ENCODE measurements at places on chromosomes 1 and 21.
A peak's percentile ranks its signal among the peaks of the same experiment; 100 is the strongest.

DNA sequence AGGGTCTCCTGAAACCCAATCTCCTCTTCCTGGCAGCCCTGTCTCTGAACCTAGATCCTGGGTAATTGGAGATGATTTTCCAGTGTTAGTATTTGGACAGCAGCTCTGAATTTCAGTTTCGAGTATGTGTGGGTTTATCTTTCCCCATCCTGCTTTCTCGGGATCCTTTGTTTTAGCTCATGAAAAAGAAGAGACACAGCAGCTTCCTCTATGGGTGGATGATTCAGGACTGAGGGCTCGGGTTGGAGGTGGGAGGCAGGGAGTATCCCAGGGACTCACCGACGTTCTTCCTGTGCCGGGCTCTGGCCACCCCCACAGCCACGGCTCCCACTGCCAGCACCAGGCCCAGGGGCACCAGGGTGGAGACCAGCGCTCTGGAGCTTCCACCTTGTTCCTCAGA lies 10.4 kb upstream of the FCMR start:
- H3K4me3 ChIP-seq: no peak overlapping the region
- DNase-seq: no peak
- H3K4me1 ChIP-seq: peaks cover 48% of the 10 kb centered on the region
- H3K27me3 ChIP-seq: no peaks in the 10 kb centered on the region

DNA sequence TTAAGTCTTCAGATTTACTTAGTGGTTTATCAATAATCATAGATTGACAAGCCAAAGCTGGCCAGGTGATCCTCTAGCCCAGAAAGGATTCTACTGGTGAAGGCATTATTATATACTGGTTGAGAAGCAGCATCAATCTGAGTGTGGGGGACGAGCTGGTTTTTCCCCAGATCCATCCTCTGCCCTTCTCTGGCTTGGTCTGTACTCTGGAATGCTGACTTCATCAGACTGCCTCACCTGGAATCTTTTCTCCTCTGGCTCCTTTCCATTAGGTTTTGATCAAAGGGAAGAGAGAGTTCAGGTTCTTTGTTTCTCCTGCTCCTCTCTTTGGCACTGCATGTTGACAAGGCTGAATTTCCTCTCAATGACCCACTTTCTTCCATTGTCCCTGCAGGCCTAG lies 93.9 kb downstream of the KCTD3 start:
- DNase-seq: no peak
- H3K27ac ChIP-seq: no peak overlapping the region
- no peak overlapping the region for H3K4me3 ChIP-seq

GRCh38 chr1:211469938-211470529 lies 21.9 kb downstream of the RD3 start:
- H3K4me3 ChIP-seq: no peak overlapping the region
- H3K36me3 ChIP-seq: no peaks in the 10 kb centered on the region
- H3K4me1 ChIP-seq: no peaks in the 10 kb centered on the region
- H3K27ac ChIP-seq: no peak overlapping the region

GRCh38 chr1:230883967-230884366 lies 15.6 kb upstream of the C1orf198 start:
- H3K36me3 ChIP-seq: no peaks in the 10 kb centered on the region
- no peaks in the 10 kb centered on the region for H3K4me1 ChIP-seq

- no peak overlapping the region for H3K27ac ChIP-seq
- DNase-seq: no peak
- H3K4me3 ChIP-seq: no peak overlapping the region
- H3K36me3 ChIP-seq: peaks cover 34% of the 10 kb centered on the region
These were observed 13.1 kb downstream of the CFAP298 start for GRCh38 chr21:32599091-32599490.

GRCh38 chr1:160862203-160863060 lies at the start of gene CD244:
CD244 (minus strand) TSS chr1:160862887; CDS start chr1:160862677, 210 bp downstream.
- peak within 1 kb of the TSS; percentile 66 for H3K4me3 ChIP-seq
- DNase-seq: peak; percentile 81
- H3K27me3 ChIP-seq: no peaks in the 10 kb centered on the region
- H3K27ac ChIP-seq: peak within 1 kb of the TSS; percentile 74
- peaks cover 65% of the 10 kb centered on the region for H3K4me1 ChIP-seq

DNA sequence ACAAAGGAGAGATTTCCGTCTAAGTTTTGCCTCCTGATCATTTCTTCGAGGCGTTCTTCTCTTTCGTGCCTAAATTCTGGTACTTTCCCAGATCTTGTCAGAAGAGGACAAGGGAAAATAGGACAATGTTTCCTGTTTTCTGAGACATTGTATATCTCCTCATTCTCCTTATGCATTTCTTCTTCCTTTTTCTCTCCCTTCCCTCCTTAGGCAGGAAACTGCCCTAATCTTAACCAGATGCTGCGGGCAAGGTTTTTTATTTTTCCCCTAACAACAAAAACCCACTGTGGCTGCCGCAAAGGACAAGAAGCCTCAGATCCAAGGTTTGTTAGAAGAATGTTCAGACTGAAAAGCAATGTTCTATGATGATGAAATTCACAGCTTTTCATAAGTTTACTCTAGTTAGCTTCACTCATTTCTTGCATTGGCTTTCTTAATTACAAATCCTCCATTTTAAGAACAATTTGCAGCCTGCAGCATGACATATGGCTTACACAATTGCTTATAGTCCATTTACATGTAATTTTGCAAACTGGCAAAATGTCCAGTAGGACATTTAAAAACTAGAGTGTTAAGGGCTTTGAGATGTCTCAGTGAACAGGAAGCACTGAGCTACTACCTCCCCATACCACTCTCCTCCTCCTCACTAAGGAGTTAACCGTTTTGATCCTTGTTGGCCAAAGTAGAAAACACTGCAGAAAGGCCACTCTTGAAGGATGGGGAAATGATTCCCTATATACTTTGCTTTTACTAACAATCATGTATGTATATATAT lies 624 bp downstream of the CTSK start:
- H3K36me3 ChIP-seq: peaks cover 15% of the 10 kb centered on the region
- no peaks in the 10 kb centered on the region for H3K4me1 ChIP-seq
- DNase-seq: no peak
- no peak overlapping the region for H3K27ac ChIP-seq

DNA sequence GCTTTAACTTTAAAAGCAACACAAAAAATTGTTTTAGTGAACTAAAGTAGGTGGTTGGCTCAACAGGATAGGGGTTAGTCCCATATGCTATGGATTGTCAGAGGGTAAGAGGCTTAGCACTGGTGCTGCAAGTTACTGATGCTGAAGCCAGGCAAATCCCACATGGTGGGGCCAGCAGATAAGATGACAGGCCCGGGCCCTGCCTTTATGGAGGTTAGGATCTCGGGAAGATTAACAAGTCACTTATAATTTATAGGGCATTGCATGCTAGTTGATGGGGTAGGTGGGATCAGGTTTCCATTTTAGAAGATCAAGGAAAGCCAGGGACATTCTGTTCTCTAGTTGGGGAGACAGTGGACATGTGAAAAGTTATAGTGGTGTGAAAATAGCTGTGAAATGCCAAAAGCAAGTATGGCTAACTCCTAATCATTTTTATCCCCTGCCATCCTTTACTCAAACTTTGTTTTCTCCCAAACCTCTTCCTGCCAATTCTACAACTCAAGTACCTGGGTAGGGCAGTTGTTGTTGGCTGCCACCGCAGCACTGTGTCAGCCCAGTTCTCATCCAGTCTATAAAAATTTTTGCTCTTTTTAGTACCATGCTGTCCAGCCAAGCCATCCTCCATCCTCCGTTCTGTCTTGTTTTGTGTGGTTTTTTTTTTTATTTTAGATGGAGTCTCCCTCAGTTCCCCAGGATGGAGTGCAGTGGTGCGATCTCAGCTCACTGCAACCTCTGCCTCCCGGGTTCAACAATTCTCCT lies 10.3 kb downstream of the CHAF1B start:
- H3K4me1 ChIP-seq: no peaks in the 10 kb centered on the region
- DNase-seq: no peak
- no peaks in the 10 kb centered on the region for H3K27me3 ChIP-seq
- no peak overlapping the region for H3K27ac ChIP-seq
- H3K36me3 ChIP-seq: peaks cover 2% of the 10 kb centered on the region

- no peaks in the 10 kb centered on the region for H3K36me3 ChIP-seq
- no peak overlapping the region for H3K27ac ChIP-seq
- H3K4me3 ChIP-seq: no peak overlapping the region
- no peaks in the 10 kb centered on the region for H3K4me1 ChIP-seq
These were observed 191.2 kb downstream of the DISC1 start for GRCh38 chr1:231817801-231818200.

GRCh38 chr1:117635805-117636204 lies 30.0 kb downstream of the TENT5C start:
- peaks cover 20% of the 10 kb centered on the region for H3K4me1 ChIP-seq
- no peak overlapping the region for H3K27ac ChIP-seq
- DNase-seq: no peak
- no peaks in the 10 kb centered on the region for H3K27me3 ChIP-seq
- H3K4me3 ChIP-seq: no peak overlapping the region

- no peak for DNase-seq
- H3K4me1 ChIP-seq: no peaks in the 10 kb centered on the region
- H3K4me3 ChIP-seq: no peak overlapping the region
These were observed 66.0 kb downstream of the TGFB2 start for GRCh38 chr1:218411101-218411500.

DNA sequence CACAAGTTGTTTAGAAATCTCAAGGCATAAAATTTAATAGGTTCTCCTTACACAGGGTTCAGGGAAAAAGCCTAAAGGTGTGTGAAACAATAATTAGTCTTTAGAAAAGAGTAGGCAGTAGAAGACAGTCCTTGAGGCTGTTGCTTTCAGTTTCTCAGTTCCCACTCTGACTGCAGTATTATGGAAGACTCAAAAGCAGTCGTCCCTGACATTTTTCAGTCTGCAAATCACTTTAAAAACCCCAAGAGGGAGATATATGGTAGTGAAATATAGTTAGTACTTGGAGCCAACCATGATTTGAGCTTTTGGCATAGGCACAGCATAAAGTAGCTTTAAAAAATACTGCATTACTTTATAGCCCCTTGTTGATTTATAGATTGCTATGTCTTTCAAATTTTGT lies 299.7 kb downstream of the OLFM3 start:
- H3K4me3 ChIP-seq: no peak overlapping the region
- no peaks in the 10 kb centered on the region for H3K36me3 ChIP-seq
- no peak overlapping the region for H3K27ac ChIP-seq
- no peaks in the 10 kb centered on the region for H3K4me1 ChIP-seq

DNA sequence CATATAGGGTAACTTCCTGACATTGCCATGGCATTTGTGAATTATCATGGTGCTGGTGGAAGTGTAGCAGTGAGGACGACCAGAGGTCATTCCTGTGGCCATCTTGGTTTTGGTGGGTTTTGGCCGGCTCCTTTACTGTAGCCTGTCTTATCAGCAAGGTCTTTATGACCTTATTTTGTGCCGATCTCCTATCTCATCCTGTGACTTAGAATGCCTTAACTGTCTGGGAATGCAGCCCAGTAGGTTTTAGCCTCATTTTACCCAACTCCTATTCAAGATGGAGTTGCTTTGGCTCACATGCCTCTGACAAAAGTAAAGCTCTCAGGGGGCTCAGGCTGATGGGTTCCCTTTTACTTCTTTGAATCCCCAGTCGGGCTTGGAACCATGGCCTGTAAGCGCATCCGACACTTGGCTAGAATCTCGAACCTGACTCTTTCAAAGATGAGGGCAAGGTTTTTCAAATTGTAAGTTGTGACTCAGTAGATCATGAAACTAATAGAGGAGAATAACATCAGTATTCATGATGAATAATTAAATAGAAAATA lies 85.0 kb downstream of the GALNT2 start:
- no peaks in the 10 kb centered on the region for H3K27me3 ChIP-seq
- H3K36me3 ChIP-seq: no peaks in the 10 kb centered on the region
- H3K4me3 ChIP-seq: no peak overlapping the region
- H3K27ac ChIP-seq: no peak overlapping the region

- H3K27ac ChIP-seq: no peak overlapping the region
- DNase-seq: no peak
- no peak overlapping the region for H3K4me3 ChIP-seq
- H3K4me1 ChIP-seq: no peaks in the 10 kb centered on the region
These were observed 15.5 kb downstream of the LEPR start for GRCh38 chr1:65435987-65436386.

GRCh38 chr21:46131838-46132651 lies 23.3 kb downstream of the FTCD start:
- no peak overlapping the region for H3K27ac ChIP-seq
- DNase-seq: no peak
- no peaks in the 10 kb centered on the region for H3K36me3 ChIP-seq
- no peaks in the 10 kb centered on the region for H3K4me1 ChIP-seq
- no peak overlapping the region for H3K4me3 ChIP-seq

GRCh38 chr1:235342039-235342438 lies 13.7 kb downstream of the GGPS1 start:
- DNase-seq: no peak
- H3K27ac ChIP-seq: no peak overlapping the region
- no peaks in the 10 kb centered on the region for H3K4me1 ChIP-seq
- H3K27me3 ChIP-seq: no peaks in the 10 kb centered on the region
- no peak overlapping the region for H3K4me3 ChIP-seq
- peaks cover 24% of the 10 kb centered on the region for H3K36me3 ChIP-seq

DNA sequence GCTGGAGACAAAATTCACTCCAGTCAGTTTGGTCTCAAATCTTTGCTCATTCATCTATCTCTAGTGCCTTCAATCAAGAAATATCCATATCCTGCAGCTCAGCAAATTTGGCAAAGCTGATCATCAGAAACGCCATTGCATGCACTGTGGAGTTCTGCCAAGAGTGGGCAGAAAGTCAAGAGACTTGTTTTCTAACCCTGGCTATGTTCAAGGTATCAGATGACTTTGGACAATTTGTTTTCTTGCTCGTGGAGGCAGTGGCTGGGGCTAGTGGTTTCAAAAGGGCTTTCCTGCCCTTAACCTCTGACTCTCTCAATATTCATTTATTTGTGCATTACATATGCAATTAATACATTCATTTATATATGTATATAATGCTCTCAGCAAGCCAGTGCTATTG lies 12.8 kb upstream of the LRRC52 start:
- DNase-seq: no peak
- no peak overlapping the region for H3K27ac ChIP-seq
- peaks cover 3% of the 10 kb centered on the region for H3K27me3 ChIP-seq
- H3K4me3 ChIP-seq: no peak overlapping the region
- no peaks in the 10 kb centered on the region for H3K36me3 ChIP-seq

DNA sequence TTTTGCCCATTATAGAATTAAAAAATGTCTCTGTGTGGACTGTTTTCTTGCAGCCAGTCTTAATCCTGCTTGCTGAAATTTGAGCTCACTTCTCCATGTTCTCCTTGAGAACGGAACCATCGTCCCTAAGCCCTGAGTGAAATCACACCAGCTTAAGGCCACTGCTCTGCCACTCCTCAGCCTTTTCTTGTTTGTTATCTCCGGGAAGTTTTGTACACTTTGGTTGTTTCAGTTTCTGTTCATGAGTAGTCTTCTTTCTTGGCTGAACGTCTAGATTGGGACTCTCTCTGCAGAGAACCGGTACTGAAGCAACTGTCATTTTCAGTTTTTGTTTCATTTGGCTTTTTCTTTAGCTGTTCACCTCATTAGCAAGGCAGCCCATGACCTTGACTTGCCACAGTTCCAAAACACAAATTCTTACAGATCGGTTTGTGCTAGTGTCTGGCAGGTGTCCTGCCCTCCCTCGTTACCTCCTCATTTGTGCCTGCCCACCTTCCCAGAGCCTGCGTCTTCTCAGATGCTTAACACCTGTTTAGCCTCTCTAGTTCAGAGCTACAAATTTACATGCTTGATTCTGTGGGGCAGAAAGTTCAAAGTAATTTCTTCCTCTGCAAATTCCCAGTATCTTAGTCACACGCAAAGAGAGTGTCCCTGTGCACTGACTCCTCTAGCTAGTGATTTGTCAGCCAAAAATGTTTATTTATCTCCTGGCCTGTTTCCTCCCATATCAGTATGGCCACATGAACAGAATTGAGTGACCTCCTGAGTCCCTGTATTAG lies 12.4 kb downstream of the PSEN2 start:
- peaks cover 2% of the 10 kb centered on the region for H3K36me3 ChIP-seq
- no peak for DNase-seq
- H3K27ac ChIP-seq: peak overlapping the region; percentile 87
- H3K4me3 ChIP-seq: peak overlapping the region; percentile 26

All from natural killer cell (primary cell).